Breast epithelium (tissue), 4 donors: ENCODE measurements at places on chromosomes 6 and 20. TPM values are rescaled to one million over a fixed set of nuclear protein-coding genes. Genes with fewer than 3 reads are reported as not detected.

- H3K4me1 ChIP-seq, result no peaks in the 10 kb centered on the region
- H3K36me3 ChIP-seq, result no peaks in the 10 kb centered on the region
- H3K27ac ChIP-seq, result no peak overlapping the region
Observed at GRCh38 chr6:37940074-37940847, 120.7 kb downstream of the ZFAND3 start.

- H3K27ac ChIP-seq, result no peak overlapping the region
- no peak overlapping the region for H3K4me3 ChIP-seq
- DNase-seq, result no peak
- no peaks in the 10 kb centered on the region for H3K36me3 ChIP-seq
- peaks cover 74% of the 10 kb centered on the region for H3K27me3 ChIP-seq
- no peaks in the 10 kb centered on the region for H3K4me1 ChIP-seq
Observed at GRCh38 chr20:62728028-62728780, 19.6 kb downstream of the NTSR1 start.

GRCh38 chr6:111715321-111715720 is 109.6 kb upstream of the TRAF3IP2 start:
- H3K4me1 ChIP-seq, result peaks cover 2% of the 10 kb centered on the region
- DNase-seq, result no peak
- H3K4me3 ChIP-seq, result no peak overlapping the region
- H3K36me3 ChIP-seq, result no peaks in the 10 kb centered on the region
- H3K27ac ChIP-seq, result no peak overlapping the region
- no peaks in the 10 kb centered on the region for H3K27me3 ChIP-seq

DNA sequence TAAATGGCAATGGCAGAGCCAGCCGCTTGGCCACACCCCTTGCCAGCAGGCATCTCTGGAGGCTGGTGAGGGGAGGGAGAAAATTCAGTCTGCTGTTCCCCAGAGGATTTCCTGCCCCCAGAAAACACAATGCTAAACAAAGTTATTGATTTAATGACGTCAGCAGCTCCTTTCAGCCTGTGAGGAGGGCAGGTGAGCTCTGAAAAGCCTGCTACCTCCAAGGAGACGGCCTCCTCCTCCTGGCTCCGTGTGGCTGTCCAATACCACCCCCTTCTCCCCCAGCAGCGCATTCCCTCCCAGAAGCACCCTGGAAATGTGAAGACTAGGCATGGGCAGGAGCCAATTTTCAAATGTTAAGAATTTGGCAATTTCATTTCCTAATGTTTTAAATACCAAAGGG is 393.1 kb downstream of the ZFAND3 start:
- H3K27me3 ChIP-seq, result no peaks in the 10 kb centered on the region
- no peaks in the 10 kb centered on the region for H3K36me3 ChIP-seq
- no peak for DNase-seq
- no peaks in the 10 kb centered on the region for H3K4me1 ChIP-seq
- peak overlapping the region; percentile 29 for H3K27ac ChIP-seq
- H3K4me3 ChIP-seq, result no peak overlapping the region

GRCh38 chr20:6299456-6299855 is 176.6 kb upstream of the FERMT1 start:
- no peaks in the 10 kb centered on the region for H3K4me1 ChIP-seq
- no peak overlapping the region for H3K4me3 ChIP-seq
- H3K36me3 ChIP-seq, result no peaks in the 10 kb centered on the region
- no peak overlapping the region for H3K27ac ChIP-seq
- H3K27me3 ChIP-seq, result no peaks in the 10 kb centered on the region
- no peak for DNase-seq

- no peak for DNase-seq
- H3K36me3 ChIP-seq, result no peaks in the 10 kb centered on the region
- no peak overlapping the region for H3K27ac ChIP-seq
- no peak overlapping the region for H3K4me3 ChIP-seq
- H3K27me3 ChIP-seq, result peaks cover 10% of the 10 kb centered on the region
Observed at GRCh38 chr20:44022464-44022863, 107.8 kb downstream of the TOX2 start.

DNA sequence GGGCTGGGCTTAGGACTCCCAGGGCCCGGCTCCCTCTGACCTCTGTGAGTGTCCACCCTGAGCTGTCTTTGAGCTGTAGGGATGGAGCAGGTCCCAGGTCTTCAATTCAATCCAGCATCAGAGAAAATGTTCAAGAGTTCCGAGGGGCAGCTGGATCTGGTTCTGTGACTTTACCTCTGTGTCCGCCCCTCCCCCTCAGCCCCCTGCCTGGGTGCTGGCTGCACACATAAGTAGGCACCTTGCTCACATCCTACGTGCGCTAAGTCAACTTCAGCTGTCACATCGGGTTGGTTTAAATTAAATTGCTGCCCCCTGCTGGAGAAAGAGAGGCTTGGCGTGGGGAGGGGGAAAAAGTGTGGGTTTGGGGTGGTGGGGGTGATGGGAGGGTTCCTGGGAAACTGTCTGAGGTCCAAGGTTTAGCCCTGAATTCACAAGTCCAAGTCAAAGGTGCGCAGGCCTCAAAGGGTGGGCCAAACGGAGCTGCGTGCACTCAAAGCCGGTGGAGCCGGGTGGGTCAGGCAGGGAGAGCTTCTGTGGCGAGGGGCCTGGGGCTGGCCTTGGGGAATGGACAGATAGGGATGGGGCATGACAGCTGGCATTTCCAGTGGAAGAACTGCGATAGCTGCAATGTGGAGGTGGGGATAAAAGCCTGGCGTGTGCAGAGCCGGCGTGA is 3.0 kb downstream of the WFDC5 start:
- H3K36me3 ChIP-seq, result no peaks in the 10 kb centered on the region
- no peak for DNase-seq
- H3K27ac ChIP-seq, result no peak overlapping the region
- H3K27me3 ChIP-seq, result no peaks in the 10 kb centered on the region

- H3K27me3 ChIP-seq, result no peaks in the 10 kb centered on the region
- no peaks in the 10 kb centered on the region for H3K36me3 ChIP-seq
- H3K4me3 ChIP-seq, result no peak overlapping the region
- H3K27ac ChIP-seq, result no peak overlapping the region
- no peaks in the 10 kb centered on the region for H3K4me1 ChIP-seq
Observed at GRCh38 chr20:23203310-23203709, 117.2 kb upstream of the CD93 start.

DNA sequence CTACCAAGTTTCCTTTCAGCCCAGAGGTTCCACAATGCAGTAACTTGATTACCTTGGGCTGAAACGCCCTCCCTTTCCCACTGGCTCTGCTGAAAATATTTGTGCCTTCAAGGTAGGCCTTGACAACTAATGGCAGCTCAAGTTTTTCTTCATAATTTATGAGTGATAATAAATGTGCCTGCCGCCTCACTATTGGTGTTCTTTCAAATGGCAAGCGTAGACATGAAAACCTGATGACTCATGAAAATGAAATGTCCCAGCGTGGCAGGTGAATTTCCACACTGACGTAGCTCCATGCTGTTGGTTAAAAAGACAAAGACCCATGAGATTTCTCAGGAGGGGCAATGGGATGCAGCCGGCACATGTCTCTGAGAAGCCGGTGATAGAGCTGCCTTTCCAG is 107.2 kb upstream of the GGTLC1 start:
- no peaks in the 10 kb centered on the region for H3K4me1 ChIP-seq
- H3K27ac ChIP-seq, result no peak overlapping the region
- H3K36me3 ChIP-seq, result no peaks in the 10 kb centered on the region
- H3K4me3 ChIP-seq, result no peak overlapping the region

GRCh38 chr6:109925075-109925474 is 53.0 kb upstream of the GPR6 start:
- no peak for DNase-seq
- H3K27ac ChIP-seq, result no peak overlapping the region
- H3K27me3 ChIP-seq, result no peaks in the 10 kb centered on the region
- no peaks in the 10 kb centered on the region for H3K36me3 ChIP-seq
- H3K4me1 ChIP-seq, result no peaks in the 10 kb centered on the region

- DNase-seq, result no peak
- H3K36me3 ChIP-seq, result no peaks in the 10 kb centered on the region
- H3K4me3 ChIP-seq, result no peak overlapping the region
Observed at GRCh38 chr6:167558246-167559177, 233.6 kb downstream of the TTLL2 start.

DNA sequence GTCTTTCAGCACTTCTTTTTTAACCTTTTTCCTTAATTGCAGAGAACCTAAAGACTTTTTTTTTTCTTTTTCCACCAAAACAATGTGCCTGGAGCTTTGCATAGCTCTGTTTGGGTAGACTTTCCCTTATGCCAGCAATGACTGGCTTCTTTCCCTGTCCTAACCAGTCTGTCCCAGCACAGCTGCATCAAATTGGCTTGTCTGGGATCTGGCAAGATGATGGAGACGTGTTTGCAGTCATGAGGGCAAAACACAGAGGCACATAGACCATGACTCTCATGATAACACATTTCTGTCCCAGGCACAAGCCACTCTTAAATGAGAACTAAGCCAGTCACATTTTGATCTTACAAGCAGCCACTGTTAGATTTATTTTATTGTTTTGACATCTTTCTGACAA is 16.5 kb downstream of the HEY2 start:
- H3K4me3 ChIP-seq, result no peak overlapping the region
- no peaks in the 10 kb centered on the region for H3K4me1 ChIP-seq
- no peak for DNase-seq
- no peaks in the 10 kb centered on the region for H3K36me3 ChIP-seq

Gene HLA-DRB1
- 44.2 TPM for total RNA-seq

Gene BPI
- total RNA-seq, result not detected

Gene TSPO2
- not detected for total RNA-seq

Gene FABP7
- 3.6 TPM for total RNA-seq

Gene SLA2
- 0.64 TPM for total RNA-seq

Gene FAM209B
- total RNA-seq, result not detected

Gene MC3R
- not detected for total RNA-seq

Gene COL9A1
- total RNA-seq, result 0.32 TPM

Gene AKAP12
- total RNA-seq, result 368 TPM

Gene PACRG
- total RNA-seq, result 0.64 TPM
